Body of pancreas (tissue), 4 donors: ENCODE measurements at places on chromosomes 1 and 21. TPM values are rescaled to one million over a fixed set of nuclear protein-coding genes. Genes with fewer than 3 reads are reported as not detected.
A peak's percentile ranks its signal among the peaks of the same experiment; 100 is the strongest.

- no peaks in the 10 kb centered on the region for H3K36me3 ChIP-seq
- H3K27ac ChIP-seq: peak overlapping the region; percentile 52
- no peaks in the 10 kb centered on the region for H3K27me3 ChIP-seq
- DNase-seq: peak; percentile 75
- H3K4me3 ChIP-seq: no peak overlapping the region
Measured at GRCh38 chr1:234893725-234894630, 234.7 kb downstream of the TOMM20 start.

DNA sequence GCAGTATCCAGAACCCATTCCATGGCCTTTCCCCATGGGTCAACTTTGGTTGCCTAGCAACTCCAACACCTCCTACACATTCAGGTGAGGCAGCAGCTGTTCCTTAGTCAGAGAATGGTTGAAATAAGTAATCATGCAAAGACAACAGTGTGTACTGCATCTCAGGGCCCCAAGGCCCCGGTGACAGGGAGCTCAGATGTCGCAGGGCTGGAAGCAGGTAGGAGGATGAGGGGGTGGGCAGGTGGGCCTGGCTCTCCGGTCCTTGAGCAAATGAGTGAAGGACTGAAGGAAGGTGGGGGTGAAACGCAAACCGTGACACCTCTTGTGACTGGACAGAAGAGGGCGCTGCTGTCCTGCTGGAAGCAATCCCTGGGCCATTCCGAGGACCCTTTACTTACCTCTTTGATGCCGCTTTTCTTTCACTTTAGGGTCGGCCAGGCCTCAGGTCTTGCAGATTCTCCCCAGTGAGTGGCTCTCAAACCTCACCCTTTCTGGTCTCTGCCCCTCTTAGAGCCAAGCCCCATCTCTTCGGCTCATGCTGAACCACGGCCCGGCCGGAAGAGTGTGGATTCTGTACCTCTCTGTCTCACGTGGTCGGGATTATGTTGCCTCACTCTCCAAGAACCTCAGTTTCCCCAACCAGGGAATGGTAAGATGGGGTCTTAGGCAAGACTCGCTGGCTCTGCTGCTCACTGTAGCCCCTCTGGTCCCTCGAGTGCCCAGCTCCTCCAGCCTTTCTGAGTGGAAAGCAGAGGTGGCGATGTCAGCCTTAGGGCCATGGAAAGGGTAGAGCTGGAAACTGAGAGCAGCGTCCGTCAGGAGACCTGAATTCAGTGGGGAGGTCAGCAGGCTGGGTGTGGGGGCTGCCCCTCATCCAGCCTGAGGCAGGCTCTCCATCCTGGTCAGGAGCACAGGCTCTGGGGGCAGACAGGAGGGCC lies 5.6 kb upstream of the KCNA10 start:
- DNase-seq: peak; percentile 41

GRCh38 chr1:10597492-10598388 lies 123.0 kb downstream of the PEX14 start:
- H3K4me1 ChIP-seq: peaks cover 46% of the 10 kb centered on the region
- H3K27me3 ChIP-seq: no peaks in the 10 kb centered on the region

DNA sequence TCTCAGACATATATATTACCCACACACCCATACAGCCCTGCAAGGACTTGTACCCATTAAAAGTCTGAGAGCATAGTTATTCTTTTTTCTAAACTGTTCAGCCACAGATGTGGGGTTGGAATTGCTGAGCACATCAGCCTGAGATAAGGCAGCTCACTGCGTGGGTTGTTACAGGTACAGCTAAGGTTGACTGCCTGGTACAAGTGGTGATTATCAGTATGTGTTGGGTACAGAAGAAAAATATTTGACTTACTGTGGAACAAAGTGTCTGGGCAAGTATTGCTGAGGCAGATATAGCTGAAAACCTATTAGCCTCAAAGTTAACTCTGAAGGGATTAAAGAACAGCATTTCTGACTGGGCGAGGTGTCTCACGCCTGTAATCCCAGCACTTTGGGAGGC lies 5.0 kb downstream of the STX12 start:
- H3K36me3 ChIP-seq: no peaks in the 10 kb centered on the region
- peaks cover 11% of the 10 kb centered on the region for H3K4me1 ChIP-seq
- no peaks in the 10 kb centered on the region for H3K27me3 ChIP-seq

DNA sequence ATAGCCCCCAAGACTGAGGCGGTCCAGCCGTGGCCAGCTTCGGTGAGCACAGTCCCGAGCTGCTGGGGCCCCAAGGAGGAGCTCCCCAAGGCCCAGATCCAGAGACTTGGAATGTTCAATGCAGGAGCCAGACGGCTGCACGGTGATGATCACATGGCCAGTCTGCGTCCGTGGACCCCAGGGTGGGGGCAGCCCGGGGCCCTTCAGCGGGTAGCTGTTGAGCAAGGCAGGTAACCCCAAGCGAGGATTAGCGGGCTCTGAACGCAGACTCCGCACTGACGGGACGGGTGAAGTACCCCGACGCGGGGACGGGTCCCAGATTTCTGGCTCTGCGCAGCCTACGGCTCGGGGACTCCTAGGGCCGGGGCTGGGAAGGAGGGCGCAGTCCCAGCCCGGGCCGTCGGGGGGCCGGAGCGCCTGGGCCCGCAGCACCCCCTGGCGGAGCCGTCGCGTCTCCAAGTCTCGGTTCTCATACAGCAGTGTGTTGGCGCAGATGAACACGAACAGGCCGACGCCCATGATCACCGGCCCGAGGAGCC lies 2.7 kb downstream of the TMEM200B start:
- H3K36me3 ChIP-seq: no peaks in the 10 kb centered on the region
- peaks cover 35% of the 10 kb centered on the region for H3K4me1 ChIP-seq
- H3K27ac ChIP-seq: no peak overlapping the region
- H3K27me3 ChIP-seq: no peaks in the 10 kb centered on the region

DNA sequence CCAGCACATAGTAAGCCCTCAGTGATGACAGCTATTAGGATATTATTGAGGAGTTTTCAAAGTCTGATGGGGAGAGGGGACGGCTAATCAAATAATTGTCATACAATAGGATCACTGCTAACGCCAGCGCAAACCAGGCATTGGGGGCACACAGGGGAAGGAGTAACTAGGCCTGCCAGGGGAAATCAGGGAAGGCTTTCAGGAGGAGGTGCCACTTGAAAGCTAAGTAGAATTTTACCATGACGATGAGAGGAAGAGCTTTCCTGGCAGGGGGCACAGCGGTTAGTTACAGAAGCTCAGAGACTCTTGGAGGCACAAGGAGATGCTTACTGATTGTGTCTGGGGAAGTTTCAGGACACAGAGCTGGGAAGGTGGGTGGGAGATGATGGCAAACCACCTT lies 47.2 kb upstream of the LAPTM5 start:
- no peak overlapping the region for H3K4me3 ChIP-seq
- H3K36me3 ChIP-seq: no peaks in the 10 kb centered on the region
- H3K27me3 ChIP-seq: no peaks in the 10 kb centered on the region
- H3K4me1 ChIP-seq: peaks cover 8% of the 10 kb centered on the region
- H3K27ac ChIP-seq: no peak overlapping the region
- no peak for DNase-seq

DNA sequence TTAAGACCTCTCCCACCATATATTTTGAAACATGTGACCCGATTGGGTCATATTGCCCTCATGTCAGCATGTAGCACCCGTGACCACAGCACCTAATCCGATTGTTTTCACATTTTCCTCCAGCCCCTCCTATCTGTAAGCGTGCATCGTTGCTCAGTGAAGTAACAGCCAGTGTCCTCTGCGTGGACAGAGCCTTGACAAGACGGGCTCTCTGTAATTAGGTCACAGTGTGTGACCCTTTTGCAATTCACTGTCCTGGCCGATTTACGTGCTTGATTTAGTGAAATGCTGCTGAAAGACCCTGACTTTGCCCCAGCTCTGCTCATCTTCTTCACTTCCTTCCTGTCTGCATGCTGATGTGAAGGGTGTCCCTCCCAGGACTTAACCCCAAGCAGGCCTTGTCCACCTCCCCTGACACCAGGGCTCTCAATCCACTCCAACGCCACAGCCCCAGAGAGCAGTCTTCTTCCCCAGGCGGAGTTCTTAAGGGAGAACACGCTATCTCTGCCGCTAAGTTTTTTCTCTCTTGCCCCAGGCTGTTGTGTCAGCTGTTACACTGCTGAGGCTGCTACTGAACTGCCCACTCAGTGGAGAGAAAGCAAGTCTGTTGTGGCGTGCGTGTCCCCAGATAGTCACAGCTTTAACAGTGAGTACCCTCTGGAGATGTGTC lies 19.4 kb downstream of the URB2 start:
- H3K4me1 ChIP-seq: no peaks in the 10 kb centered on the region
- H3K36me3 ChIP-seq: peaks cover 18% of the 10 kb centered on the region
- H3K27ac ChIP-seq: no peak overlapping the region
- no peak for DNase-seq

- H3K27ac ChIP-seq: no peak overlapping the region
- no peak for DNase-seq
- H3K36me3 ChIP-seq: no peaks in the 10 kb centered on the region
- H3K4me1 ChIP-seq: peaks cover 12% of the 10 kb centered on the region
- no peak overlapping the region for H3K4me3 ChIP-seq
Measured at GRCh38 chr1:58789322-58789856, 5.5 kb upstream of the JUN start.

DNA sequence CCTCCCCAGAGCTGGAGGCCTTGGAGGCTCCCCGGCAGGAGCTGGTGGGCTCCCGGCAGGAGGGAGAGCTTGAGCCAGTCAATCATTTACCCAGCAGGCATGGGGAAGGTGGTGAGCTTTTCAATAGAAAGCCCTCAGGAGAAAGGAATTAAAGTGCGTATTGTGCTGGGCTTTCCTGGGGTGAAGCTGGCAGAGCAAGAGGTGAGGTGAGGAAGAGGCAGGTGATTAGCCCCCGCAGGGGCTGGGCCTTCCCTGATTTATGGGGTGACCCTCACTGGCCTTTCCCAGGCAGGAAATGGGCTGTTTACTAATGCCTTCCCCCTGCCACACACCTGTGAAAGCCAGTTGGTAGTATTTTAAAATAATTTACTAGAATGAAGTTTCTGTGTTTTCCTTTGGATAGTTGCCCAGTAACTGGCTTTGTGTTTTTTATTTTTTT lies 25.8 kb downstream of the CLDN14 start:
- peak; percentile 49 for DNase-seq
- no peaks in the 10 kb centered on the region for H3K27me3 ChIP-seq
- peaks cover 19% of the 10 kb centered on the region for H3K4me1 ChIP-seq
- H3K4me3 ChIP-seq: no peak overlapping the region
- no peaks in the 10 kb centered on the region for H3K36me3 ChIP-seq

PGD gene
- total RNA-seq: 61.3 TPM

DNA sequence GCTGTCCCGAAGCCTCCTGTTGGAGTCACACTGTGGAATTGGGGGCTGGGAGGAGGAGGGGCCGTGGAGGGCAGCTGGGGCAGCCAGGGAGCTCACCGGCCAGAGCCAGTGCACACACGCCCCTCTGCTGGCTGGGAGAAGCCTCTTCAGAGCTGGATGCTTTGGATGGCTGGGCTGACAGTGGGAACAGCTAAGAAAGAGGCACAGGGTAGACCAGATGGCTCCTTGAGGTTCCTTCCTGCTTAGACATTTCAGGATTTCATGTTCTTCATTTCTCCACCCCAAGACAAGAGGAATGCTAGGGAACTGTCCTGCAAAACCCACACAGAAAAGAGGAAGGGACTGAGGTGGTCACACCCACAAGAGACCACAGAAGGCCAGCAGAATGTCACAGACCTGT lies 254.8 kb upstream of the VAMP3 start:
- no peak for DNase-seq
- no peaks in the 10 kb centered on the region for H3K36me3 ChIP-seq
- no peak overlapping the region for H3K27ac ChIP-seq
- H3K27me3 ChIP-seq: no peaks in the 10 kb centered on the region
- H3K4me1 ChIP-seq: peaks cover 7% of the 10 kb centered on the region
- H3K4me3 ChIP-seq: no peak overlapping the region

FMO1 gene
- total RNA-seq: 0.99 TPM

DNA sequence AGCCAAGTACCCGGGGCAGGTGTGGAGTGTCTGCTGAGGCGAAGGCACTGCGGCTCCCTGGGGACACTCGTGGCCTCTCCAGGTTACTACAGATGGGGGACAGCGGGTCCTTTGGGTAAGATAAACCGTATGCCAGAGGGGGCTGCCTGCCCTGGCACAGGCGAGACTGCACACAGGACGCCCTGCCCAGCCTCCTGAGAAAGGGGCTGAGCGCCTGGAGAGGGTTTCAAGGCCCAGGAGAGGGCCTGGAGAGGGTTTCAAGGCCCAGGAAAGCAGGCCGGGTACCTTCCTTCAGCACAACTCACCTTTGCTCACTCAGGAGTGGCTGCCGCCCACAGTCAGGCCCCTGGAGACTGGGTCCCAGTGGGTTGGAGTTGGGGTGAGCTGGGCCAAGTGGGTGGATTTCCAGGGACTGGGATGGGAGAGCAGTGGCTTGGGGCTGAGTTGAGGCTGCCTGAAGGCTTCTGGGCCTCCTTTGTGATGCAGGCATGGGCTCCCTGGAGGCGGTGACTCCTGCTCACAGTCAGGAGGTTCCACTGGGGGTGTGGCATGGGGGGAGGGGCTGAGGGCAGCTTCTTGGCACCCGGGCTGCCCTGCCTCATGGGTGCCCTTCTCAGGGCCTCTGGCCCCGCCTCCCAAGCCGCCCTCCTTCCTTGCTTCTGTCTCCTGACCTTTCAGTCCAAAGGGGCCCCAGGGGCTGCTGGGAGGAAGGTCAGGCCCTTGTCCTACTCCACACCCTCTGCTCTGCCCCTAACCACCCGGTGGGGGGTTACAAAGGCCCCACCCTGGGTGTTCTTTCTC lies at the start of gene MMEL1:
TSS of gene MMEL1 (minus strand) at position 456 of the 801 bp plus-strand sequence. CDS start 3,532 bp downstream, outside the sequence.
- no peak within 1 kb of the TSS for H3K27ac ChIP-seq
- H3K27me3 ChIP-seq: peaks cover 17% of the 10 kb centered on the region
- no peaks in the 10 kb centered on the region for H3K36me3 ChIP-seq
- H3K4me1 ChIP-seq: peaks cover 13% of the 10 kb centered on the region

DNASE2B gene
- total RNA-seq: not detected

GRCh38 chr1:109090196-109091077 lies at the start of gene TMEM167B:
TSS of gene TMEM167B (plus strand) at chr1:109090764. CDS start at chr1:109090873, 109 bp downstream.
- no peaks in the 10 kb centered on the region for H3K27me3 ChIP-seq
- peak within 1 kb of the TSS; percentile 78 for H3K4me3 ChIP-seq
- H3K27ac ChIP-seq: peak within 1 kb of the TSS; percentile 90

- no peaks in the 10 kb centered on the region for H3K27me3 ChIP-seq
- H3K36me3 ChIP-seq: peaks cover 25% of the 10 kb centered on the region
- no peak overlapping the region for H3K27ac ChIP-seq
- DNase-seq: no peak
- H3K4me3 ChIP-seq: no peak overlapping the region
Measured at GRCh38 chr1:39441797-39442196, 49.6 kb upstream of the BMP8A start.

DNA sequence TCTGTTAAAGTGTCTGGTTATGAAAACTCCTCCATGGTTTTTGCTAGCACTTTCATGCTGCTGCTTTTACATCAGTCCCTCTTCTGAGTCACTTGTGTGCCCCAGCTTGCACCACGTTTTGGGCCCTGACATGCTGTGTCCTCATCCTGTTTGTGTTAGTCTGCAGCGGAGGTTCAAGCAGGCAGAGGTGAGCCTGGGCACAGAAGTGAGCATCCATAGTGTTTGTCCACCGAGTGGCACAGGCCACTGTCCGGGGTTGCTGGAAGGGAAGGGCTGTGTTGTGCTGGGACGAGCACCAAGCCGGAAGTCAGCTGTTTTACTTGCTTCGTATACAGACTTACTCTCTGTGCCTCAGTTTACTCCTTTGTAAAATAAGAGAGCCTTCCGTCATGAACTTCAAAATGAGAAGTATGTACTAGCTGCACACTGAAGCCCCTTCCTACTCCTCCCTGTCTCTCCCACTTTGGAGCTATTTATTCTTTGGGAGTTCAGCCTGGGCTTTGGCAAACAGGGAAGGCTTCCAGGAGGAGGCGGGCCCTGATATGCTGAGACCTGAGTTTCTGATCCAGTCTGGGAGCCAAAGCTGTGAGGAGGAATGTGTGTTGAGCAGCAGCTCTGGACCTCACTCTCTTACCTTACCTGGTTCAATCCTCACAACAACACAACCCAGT lies 10.7 kb upstream of the LAPTM5 start:
- no peak for DNase-seq
- no peaks in the 10 kb centered on the region for H3K36me3 ChIP-seq
- no peak overlapping the region for H3K4me3 ChIP-seq
- H3K27ac ChIP-seq: no peak overlapping the region
- no peaks in the 10 kb centered on the region for H3K4me1 ChIP-seq
